ENCODE measurements at places on chromosomes 5 and 9.

DNA sequence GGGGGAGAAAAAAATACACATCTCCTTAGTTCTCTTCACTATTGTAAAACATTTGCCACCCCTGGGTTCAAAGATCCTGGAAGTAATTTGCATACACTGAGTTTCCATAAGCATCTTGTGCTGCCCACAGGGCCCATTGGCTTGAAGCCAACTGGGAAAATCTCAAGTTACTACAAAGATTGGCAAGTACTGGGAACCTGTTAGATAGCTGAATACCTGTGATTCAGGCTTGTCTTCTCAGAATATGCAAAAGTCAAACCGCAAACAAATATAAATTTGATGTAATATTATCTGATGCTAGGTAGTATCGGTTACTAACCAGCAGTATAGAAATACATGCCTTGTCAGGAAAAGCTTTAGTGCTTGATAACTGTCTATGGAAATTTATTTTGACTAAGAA, 156.9 kb upstream of the FST start:
- no peak for DNase-seq

DNA sequence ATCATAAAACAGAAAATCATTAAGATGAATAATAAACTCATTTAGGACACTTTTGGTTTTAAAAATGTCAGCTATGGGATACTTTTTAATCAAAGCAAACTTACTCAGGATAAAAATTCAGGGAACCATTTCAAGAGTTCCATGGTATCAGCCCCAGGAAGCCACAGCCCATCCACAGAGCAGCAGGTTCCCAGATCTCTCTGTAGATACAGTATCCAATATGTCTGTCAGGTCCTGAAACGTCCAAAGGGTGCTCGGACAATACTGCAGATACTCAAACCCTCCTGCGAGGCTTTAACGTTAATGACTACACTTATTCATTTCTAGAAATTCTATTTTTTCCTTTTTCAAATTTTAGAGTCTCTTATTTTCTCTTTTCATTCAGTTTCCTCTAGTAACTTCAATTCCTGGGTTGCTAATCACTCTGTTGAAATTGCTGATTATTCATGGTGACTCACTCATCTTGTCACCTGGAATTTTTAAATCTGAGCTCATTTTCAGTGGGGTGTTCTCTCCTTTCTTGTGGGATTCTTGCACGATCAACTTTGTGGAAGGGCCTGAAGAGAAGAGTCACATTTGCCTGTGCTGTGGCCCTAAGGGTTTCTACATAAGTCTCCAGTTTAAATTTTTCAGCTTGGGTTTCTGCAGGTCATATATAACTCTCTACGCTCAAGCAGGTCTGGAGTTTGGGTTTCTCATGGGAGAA, 435.8 kb downstream of the CTNND2 start:
- no peak for DNase-seq

DNA sequence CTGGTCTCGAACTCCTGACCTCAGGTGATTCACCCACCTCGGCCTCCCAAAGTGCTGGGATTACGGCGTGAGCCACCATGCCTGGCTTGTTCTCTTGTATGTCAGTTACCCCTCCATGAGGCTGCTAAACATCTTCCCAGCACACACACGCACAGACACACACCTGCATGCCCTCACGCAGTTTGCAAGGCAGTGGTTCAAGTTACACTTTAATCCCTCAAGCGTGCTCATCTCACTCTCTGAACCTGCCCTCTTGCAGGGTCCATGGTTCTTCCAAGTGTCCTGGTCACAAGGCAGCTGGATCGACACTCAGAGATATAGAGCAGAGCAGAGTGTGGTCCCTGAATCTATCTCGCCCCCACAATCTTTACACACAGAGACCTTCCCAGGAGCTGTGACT, 34.1 kb upstream of the RUFY1 start:
- DNase-seq = no peak

DNA sequence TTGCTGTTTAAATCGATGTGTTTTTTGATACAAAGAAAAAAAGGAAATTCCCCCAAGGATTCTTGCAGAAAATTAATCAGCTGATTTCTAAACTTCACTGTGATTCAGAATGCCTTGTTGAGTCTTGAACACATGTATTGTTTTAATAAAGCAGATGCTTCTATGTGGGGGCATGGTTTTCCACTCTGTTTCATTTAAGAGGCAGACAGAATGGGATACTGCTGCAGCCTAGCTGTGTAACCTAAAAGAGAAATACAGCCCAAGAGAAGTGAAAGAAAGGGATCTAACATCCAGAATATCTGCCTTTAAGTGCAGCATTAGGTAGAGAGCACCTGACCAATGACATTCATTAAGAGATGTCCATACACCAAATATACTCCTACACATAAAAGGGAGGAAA, 365.1 kb upstream of the CCNH start:
- DNase-seq = no peak

DNA sequence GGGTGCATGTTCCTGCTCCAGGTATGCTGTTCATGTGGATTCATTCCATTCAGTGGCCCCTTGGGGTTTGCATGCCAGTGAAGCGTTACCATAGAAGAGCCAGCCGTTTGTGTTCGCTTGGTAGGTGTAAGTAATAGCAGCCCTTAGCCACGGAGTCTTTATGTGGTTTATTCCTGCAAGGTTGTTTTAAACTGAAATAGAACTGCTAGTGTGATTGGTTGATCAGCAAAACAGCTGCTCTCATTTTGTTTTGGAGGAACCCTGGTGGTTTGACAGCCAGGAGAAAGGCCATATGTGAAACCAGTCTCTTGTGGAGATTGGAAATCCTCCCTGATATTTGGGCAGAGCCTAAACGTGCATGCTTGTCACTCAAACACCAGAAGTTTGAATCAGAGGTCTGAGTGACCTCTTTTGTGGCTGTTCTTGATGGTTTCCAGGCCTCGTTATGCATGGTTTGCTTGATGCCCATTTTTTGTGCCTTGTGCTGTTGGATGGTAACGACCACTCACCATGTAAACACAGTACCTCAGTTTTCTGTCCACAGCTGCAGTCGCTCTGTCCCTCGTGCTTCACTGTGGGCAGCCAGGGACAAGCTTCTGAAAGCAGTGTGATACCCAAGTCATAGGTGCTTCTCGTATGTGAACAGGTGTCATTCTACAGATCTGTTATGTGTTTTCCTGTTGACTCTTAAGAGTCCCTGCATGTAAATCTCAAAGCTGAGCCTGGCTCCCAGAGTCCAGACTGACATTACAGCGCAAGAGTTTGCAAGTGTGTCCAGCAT, 58.3 kb upstream of the NXNL2 start:
- DNase-seq = no peak

GRCh38 chr5:166338801-166339200, 1952.6 kb upstream of the WWC1 start:
- DNase-seq = no peak

- no peak for DNase-seq
Measured at GRCh38 chr5:123530728-123531127, 18.8 kb downstream of the CSNK1G3 start.

GRCh38 chr5:132180134-132180745, 47.4 kb downstream of the P4HA2 start:
- DNase-seq = no peak

DNA sequence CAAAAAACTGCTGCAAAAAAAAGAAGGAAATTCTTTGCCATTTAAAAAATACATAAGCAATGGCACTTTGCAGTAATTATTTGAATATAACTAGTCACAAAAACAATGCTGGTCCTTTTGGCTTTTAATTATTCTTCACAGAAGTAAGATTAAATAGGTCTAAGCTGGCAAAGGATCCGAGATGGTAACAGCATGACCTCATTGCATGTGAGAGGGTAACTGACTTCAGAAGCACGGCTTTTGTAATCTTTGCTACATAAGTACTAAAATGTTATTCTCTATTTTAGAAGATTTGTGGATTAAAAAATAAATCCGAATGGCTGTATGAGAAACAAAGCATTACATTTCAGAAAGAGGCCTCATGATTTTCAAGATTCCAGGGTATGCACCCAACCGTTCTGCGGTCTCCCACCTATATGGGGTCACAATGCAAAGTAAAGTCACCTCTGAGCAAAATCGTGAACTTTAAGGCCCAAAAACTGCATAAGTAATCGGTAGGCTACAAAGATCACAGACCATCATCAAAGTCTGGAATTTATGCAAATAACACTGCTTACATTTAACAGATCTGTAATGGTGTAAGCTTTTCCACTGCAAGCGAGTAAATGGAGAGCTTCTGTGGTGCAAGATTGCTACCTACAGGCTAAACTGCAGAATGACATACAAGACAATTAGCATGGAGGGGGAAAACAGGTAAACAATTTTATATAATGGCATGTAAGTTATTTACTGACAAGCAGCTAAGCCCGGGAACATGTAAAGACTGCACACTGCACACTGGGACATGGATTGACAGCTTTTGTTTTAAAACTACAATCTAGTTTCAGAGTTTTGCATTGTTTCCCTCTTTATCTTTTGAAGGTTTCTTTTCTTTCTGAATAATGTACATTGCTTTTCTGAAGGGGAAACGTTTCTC, 231.6 kb downstream of the SLF1 start:
- DNase-seq = peak; percentile 23

- DNase-seq = no peak
Measured at GRCh38 chr5:165560648-165561047, 2055.2 kb downstream of the MAT2B start.

DNA sequence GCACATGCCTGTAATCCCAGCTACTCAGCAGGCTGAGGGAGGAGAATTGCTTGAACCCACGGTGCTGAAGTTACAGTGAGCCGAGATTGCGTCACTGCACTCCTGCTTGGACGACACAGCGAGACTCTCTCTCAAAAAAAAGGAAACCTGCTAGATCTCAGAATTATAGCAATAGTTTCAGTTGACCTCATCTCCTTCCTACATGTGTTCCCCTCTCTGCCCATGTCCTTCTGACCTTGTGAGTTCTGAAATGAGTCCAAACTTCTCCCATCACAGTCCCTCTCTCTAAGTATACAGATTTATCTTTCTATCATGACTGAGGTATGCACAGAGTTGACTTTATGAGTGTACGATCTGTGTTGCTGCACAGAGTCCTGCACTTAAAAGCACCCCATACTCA, 44.6 kb upstream of the SHOC1 start:
- DNase-seq = no peak

GRCh38 chr5:172723508-172723907, 47.5 kb downstream of the DUSP1 start:
- DNase-seq = no peak

DNA sequence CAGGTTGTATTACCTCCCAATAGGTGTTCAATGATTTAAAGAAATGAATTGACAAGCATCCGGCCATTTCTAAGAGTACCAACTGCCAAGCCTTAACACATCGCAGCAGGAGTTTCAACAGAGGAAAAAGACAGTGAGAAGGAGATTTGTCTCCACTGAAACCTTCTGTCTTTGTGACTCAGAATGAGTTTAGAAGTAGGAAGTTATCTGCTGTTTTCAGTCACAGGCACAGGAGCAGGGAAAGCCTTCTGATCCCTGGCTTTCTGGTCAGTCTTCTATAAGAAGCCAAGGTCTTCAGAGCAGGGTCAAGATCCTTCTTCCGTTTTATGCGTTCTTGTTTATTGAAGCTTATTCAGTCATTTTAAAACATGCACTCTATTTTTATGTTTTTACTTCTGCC, 390.7 kb upstream of the PCSK5 start:
- DNase-seq = no peak

- DNase-seq = no peak
Measured at GRCh38 chr5:94389515-94389899, 228.9 kb downstream of the KIAA0825 start.

- DNase-seq = no peak
Measured at GRCh38 chr5:53422539-53422938, 57.9 kb upstream of the FST start.

- no peak for DNase-seq
Measured at GRCh38 chr5:31225118-31225517, 31.6 kb downstream of the CDH6 start.

GRCh38 chr5:43376496-43377140, 35.6 kb downstream of the CCL28 start:
- no peak for DNase-seq

DNA sequence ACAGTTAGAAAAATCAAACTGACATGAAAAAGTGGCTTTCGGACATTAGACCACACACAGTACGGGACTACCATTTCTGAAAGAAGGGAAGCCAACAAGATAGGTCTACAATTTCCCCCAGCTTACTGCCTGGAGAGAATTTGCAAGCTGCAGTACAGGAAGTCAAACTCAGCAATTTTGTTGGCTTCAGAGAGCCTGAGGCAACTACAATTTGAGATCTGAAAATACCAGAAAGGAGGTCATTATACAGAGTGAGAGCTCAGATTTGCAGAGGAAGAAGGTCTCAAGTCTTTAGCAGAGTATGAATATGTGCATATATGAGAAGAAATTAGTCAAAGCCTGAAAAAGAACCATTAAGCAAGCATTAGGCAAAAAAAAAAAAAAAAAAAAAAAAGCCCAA, 83.0 kb downstream of the OXCT1 start:
- DNase-seq = no peak

- DNase-seq = peak; percentile 73
Measured at GRCh38 chr9:89523948-89524347, 26.0 kb upstream of the SEMA4D start.

- no peak for DNase-seq
Measured at GRCh38 chr9:127225801-127226625, 38.6 kb upstream of the GARNL3 start.

- no peak for DNase-seq
Measured at GRCh38 chr9:88530051-88530450, 4.9 kb upstream of the NXNL2 start.

DNA sequence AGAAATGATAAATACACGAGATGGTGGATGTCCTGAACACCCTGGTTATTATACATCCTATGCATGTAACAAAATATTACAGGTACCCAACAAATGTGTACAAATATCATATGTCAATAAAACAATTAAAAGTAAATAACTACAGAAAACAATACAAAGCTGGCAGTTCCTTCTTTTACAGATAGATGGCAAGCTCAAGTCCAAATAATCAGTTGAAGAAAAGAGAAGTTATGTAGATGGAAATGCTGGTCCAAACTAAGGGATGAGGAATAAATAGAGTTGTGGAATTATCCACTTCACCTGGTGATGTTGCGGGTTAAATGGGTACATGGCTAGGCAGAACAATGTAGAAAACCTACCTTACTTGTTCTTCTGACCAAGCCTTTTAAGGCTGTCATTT, 79.4 kb downstream of the PALM2AKAP2 start:
- no peak for DNase-seq

- no peak for DNase-seq
Measured at GRCh38 chr5:81601919-81602318, 149.0 kb downstream of the SSBP2 start.

DNA sequence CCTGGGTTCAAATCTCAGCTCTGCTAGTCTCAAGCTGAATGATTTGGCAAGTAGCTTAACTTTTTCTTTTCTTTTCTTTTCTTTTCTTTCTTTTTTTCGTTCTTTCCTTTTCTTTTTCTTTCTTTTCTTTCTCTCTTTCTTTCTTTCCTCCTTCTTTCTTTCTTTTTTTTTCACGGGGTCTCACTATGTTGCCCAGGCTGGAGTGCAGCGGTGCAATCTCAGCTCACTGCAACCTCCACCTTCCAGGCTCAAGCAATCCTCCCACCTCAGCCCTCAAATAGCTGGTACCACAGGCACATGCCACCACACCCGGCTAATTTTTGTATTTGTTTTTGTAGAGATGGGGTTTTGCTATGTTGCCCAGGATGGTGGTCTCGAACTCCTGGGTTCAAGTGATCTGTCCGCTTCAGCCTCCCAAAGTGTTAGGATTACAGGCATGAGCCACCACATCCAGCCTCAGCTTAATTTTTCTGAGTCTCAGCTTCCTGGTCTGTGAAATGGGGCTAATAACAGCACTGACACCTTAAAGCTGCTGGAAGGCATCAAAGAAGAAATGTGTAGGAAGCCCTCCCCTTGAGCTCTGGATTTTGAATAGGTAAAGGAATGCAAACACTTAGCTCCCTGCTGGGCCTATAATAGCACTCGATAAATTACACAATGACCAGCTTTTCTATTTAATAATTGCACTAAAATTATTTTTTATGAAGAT, 17.5 kb upstream of the PPARGC1B start:
- DNase-seq = no peak
